ENCODE measurements at places on chromosomes 1 and 21.

GRCh38 chr1:59083946-59084865 lies 212.7 kb upstream of the FGGY start:
- no peak for DNase-seq

DNA sequence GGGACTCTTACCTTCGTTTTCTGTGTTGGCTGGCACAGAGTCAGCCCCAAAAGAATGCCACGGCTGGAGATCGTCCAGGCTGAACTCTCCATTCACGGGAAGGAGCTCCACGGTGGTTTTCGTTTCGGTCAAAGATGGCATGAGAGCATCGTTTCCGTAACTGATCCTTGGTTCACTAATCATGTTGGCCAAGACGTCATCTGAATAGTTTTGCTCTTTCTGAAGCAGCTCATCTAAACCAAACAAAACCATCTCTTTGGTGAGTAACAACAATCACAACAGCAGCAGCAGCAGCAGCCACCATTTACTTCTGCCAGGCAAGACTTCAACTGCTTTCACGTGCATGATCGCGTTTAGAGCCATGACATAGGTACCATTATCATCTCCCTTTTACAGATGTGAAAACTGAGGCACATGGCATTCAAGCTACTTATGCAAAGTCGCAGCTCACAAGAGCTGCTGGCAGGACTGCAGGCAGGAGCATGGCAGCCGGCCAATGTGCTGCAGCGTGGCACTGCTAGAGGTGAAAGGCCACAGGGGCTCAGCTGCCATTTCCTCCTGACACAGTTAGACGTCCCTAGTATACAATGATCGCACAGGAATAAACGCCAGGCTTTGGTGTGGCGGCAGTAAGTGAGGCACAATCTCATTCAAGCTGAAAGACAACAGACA lies 177.1 kb downstream of the GABPA start:
- no peak for DNase-seq

DNA sequence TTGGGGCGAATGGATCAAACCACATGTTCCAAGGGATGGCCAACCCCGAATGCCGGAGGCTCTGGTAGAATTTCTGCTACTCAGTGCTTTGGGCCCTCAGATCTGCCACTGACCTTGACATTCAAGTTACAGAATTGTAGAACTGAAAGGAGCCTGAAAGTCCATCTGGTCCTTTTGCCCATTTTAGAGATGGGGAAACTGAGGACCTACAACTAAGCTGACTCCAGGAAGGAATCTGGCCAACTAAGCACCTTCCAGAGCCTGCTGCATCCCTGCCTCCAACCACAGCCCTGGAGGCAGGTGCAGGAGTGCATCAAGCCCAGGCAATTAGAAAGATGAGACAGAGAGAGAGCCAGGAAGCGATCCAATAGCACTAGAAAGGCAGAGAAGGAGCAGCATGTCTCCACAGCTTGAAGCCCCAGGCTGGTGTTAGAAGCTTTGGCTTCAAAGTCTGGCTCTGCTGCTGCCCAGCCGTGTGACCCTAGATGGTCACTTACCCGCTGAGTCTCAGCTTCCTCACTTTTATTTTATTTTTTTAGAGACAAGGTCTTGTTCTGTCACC lies 1.3 kb upstream of the CTRC start:
- no peak for DNase-seq

DNA sequence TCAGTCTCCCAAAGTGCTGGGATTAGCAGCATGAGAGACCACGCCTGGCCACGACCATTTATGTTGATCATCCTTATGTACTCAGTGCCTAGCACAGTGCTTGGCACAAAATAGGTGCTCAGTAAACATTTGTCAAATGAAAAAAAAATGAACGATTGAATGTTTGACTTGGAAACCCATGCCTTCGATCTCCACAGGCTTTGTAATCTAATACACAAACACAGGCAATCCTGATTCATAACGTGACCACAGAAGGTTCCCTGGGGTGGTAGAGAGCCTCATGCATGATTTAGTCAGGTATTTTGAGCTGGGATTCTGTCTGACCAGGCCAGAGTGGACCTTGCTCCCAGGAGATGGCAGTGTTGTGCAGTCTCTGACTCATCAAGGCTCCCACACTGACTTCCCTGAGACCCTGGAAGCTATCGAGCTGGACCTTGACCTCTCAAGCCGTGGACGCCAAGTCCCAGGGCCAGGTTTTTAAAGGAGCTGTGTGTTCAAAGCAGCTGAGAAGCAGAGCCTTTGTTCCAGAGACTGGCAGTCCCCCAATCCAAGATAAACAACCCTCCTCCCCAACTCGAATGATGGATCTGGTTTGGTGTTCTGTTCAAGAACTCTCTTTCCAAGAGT lies 81.1 kb downstream of the PGM1 start:
- peak; percentile 89 for DNase-seq

DNA sequence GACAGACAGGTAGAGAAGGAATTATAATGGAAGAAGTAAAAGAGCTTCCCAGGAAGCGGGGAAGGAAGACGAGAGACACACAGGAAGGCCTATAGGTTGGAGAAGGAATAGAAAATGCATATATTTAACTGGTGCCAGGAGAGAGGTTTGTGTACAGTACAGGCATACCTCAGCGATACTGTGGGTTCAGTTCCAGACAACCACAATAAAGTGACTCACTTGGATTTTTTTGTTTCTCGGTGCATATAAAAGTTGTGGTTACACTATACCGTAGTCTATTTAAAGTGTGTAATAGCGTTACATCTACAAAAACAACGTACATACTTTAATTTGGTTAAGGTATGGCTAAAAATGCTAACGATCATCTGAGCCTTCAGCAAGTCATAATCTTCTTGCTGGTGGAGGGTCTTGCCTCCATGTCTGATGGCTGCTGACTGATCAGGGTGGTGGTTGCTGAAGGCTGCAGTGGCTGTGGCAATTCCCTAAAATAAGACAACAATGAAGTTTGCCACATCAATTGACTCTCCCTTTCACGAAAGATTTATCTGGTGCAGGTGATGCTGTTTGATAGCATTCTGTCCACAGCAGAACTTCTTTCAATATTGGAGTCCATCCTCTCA lies 16.0 kb downstream of the YARS1 start:
- DNase-seq = no peak

DNA sequence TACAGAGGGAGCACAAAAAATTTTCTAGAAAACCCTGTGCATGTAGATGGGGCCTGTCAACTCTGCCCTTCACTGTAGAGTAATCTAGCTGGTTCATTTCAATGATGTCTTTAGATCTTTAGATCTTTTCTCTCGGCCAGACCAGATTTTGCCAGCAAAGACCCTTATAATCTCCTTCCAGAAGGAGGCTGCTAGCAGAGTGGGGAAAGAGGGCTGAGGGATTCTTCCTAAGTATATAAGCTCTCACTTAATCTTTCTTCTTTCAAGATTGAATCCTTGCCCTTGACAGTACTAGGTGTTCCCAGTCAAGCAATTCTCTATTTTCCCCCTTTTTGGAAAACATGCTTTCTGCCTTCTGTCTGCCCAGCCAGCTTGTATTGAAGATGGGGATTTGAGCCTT lies 34.3 kb downstream of the BCAS2 start:
- no peak for DNase-seq

- DNase-seq = no peak
These were observed 155.8 kb upstream of the BRINP3 start for GRCh38 chr1:190633488-190633887.

- no peak for DNase-seq
These were observed 343.1 kb upstream of the DUSP10 start for GRCh38 chr1:222084996-222085395.

- DNase-seq = no peak
These were observed 13.1 kb upstream of the ZRANB2 start for GRCh38 chr1:71093938-71094337.

DNA sequence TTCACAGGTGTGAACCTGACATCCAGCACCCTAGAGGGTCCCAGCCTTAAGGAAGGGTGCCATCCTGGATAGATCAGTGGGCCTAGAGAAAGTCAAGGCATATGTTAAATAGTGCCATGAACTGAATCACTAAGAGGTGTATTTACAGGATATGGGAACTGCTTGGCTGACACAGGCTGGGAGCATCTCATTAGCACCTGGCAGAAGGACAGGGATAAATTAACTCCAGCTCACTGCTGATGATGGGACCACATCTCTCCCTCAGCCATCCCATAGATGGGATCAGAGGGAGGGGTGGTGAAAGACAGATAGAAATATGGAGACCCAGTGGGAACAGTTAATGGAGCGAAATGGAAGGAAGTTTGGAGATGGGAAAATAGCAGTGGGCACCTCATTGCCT lies 122.0 kb downstream of the IGSF21 start:
- DNase-seq = no peak

GRCh38 chr1:9760824-9761223 lies 62.9 kb downstream of the CLSTN1 start:
- no peak for DNase-seq

GRCh38 chr1:172754609-172755008 lies 95.7 kb downstream of the FASLG start:
- no peak for DNase-seq

DNA sequence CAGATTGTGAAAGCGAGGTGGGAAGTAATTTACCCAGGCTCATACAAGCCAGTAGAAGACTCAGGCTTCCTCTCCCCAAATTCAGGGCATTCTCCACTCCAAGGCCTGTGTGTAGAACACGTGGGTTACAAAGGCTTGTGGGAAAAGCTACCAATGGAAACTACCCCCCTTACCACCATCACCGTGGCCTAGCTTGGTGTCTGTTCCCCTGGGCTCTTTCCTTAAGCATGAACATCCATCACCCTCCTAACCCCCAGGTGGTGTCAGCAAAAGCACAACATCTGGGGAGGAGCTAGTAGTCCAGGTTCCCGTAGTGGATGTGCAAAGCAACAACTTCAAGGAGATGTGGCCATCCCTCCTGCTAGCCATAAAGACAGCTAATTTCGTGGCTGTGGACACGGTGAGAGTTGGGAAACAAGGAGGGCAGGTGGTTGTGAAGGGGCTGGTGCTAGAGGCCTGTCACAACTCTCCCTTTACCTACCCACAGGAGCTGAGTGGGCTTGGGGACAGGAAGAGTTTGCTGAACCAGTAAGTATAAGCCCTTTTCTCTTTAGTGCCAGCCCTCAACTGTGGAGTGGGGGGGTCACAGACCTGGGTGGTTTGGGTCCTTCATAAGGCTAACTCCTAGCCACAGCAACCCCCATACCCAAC lies 701 bp upstream of the MUTYH start:
- DNase-seq = no peak

GRCh38 chr1:169833179-169833901 lies 38.6 kb upstream of the METTL18 start:
- DNase-seq = no peak

- peak; percentile 50 for DNase-seq
These were observed 1.4 kb downstream of the NCAM2 start for GRCh38 chr21:20999659-21000058.

GRCh38 chr1:150332651-150333290 lies 11.4 kb downstream of the PRPF3 start:
- DNase-seq = no peak

DNA sequence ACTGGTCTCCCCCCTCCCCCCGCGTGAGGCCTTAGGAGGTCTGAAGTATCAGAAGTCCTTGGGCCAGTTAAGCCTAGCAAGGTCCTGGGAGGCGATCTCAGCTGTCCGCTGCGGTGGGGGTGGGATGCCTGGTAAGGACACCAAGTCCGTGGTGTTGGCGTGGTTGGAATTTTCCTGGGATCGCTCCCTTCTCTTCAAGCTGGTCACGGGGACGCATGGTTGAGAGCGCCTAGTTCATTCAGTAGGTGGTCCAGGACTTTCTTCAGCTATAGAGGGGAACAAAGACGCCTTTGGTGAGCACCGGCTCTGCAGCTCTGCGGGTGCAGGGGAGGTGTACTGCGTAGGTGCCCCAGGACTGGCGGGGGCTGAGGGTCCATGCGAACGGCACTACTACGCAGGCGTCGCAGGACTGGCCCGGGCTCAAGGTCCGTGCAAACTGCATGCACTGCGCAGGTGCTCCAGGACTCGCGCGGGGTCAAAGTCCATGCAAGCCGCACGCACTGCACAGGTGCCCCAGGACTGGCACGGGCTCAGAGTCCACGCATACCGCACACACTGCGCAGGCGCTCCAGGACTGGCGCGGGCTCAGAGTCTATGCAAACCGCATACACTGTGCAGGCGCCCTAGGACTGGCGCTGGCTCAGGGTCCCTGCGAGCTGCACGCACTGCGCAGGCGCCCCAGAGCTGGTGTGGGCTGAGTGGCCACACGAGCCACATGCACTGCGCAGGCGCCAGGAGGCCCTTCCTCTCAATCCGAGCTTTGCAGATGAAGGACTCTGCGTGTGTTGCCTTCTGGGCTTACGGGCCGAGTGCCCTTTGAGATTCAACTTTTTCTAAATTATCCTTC lies 36.6 kb upstream of the HMGN1 start:
- DNase-seq = peak; percentile 77

GRCh38 chr1:186152620-186153239 lies 222.3 kb downstream of the TPR start:
- DNase-seq = peak; percentile 49

DNA sequence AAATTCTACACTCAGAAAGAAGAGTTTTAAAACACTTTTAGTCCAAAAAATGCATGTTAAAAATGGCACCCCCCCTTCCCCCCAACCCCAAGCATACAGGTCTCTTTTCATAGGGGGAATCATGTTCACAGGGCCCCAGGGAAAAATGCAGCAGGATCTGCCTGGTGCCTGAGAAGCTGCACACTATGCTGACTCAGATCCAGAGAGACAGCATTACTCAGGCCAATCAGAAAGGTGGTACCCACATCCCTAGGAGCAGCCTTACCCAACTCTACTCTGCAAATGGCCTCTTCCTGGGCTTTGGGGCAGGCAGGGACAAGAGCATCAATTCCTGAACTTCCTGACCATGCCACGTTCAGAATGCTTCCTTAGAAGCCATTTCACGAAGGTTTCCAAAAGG lies 119.0 kb downstream of the HIVEP3 start:
- DNase-seq = no peak

DNA sequence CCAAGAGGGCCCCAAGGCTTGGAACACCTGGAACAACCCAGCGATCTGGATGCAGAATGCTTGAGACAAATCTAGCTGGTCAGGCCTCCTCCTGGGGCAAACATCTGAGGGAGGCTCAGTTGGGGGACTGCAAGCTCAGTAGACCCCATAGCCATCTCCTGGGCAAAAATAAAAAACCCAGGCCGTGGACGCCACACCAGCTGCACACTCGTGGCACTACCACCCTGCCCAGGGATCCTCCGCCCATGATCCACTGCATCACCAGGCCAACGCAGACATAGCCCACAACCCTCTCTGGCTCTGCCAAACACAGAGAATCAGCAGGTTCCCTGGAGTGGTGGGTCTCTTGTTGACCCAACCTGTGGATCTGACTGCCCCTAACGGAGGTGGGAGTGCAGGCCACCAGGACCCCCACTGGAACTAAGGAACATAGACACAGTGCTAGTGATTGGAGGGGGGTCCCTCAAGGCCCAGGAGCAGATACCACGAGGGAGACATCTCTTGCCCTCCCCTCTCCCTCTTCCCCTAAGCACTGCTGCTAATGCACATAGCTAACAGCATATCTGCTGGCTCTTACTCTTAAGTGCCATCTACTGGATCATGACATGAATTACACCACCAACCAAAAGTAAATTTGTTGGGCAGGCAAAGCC lies 147.2 kb downstream of the CHD1L start:
- peak; percentile 34 for DNase-seq

DNA sequence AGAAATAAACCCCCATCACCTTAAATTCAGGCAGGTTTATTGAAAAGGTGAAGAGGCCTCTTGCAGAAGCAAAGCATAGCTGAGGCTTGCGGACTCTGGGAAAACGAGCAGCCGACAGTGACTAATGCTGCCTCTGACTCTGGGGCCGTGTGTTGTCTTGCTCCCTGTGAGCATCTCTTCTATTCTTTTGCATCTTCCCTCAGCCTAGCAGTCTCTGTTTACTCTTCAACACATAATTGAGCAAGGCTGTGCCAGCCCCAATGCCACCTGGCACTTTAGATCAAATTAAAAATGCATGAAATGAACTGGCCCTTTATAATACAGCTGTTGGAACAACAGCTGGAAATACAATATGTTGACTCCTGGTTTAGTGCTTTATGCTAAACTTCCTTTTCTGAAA lies 18.4 kb upstream of the REG4 start:
- no peak for DNase-seq

Measured in fibroblast of the conjunctiva (primary cell).